ENCODE measurements at places on chromosomes 4 and X.
A peak's percentile ranks its signal among the peaks of the same experiment; 100 is the strongest.

- peak; percentile 11 for DNase-seq
Observed at GRCh38 chrX:118839334-118839958, 15.8 kb downstream of the ZCCHC12 start.

- no peak for DNase-seq
Observed at GRCh38 chr4:150525321-150525868, 56.6 kb upstream of the MAB21L2 start.

DNA sequence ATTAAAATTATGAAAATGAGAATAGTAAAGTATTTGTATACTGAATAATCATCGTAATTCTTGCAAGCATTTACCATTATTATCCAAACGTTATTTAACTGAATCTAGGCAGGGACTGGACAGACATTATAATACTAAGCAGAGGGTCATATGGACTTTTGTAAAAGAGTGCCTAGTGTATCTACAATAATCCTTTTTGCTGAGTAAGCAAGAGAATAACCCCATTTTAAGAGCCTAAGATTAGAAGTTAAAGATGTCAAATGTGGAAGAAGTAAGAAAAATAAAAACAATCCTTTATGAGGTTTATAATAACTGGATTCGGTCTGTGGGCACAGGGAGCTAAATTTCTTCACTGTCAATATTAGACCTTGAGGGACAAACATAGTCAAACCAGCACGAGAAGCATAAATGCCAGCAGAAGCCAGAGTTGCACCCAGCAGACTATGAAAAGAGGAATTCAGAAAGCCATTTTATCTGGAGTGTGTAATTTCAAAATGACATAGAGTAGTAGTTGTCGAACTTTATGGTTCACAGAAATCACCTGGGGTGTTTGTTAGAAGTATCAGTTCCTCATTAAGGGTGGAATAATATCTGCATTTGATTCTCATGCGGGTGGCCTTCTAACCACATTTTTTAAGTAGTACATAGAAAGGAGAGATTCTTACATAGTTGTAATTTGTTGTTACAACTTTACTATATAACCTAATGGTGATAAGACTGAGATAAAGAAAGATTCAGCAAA is 39.7 kb upstream of the DCLK2 start:
- DNase-seq: no peak

DNA sequence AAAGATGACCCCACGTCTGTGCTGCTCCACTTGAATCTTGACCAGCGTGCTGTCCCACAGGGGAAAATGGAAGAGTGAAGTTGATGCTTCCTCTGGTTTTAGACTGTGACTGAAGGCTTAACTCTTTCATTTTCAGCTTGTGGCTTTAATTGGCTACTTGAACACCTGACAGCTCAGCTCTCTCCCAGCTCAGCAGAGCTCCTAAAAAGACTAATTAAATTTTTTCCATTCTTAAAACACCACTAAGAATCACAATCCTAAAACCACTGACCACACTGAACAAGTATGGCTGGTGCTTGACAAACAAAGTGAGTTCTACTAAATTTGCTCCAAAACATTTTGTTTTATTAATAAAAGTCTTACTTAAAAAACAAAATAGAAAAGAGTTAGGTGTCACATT is 71.7 kb downstream of the SRPX start:
- DNase-seq: no peak

- DNase-seq: no peak
Observed at GRCh38 chrX:123976706-123977316, 15.3 kb downstream of the STAG2 start.

- no peak for DNase-seq
Observed at GRCh38 chr4:16082041-16082425, 1.8 kb downstream of the PROM1 start.
